ENCODE measurements at places on chromosomes 16 and 17.

GRCh38 chr17:10549096-10549842 is at the start of gene MYH2:
MYH2 (minus strand) TSS chr17:10549658; CDS start chr17:10547920, 1,738 bp downstream.
- DNase-seq, result no peak

DNA sequence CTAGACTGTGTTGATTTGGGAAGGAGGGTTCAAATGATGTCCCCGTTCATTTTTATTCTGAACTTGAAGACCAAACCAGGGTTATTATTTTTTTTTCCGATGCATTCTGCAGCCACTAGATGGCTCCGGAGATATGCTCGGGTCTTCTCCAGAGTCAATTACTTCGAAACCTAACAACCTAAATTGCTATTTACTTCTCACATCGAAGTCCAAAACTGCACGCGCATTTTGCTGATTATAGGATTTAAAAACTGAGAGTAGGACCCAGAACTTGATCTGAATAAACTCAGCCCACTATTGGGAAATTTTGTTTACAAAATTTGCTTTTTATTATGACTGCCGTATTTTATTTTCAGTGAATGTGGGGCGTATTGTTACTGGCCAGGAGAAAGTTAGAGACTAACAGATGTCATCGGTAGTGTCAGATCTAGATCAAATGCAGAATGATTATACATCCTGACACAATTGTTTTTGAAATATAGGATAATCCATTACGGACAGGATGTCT is 263.8 kb downstream of the HS3ST3A1 start:
- peak; percentile 51 for DNase-seq

DNA sequence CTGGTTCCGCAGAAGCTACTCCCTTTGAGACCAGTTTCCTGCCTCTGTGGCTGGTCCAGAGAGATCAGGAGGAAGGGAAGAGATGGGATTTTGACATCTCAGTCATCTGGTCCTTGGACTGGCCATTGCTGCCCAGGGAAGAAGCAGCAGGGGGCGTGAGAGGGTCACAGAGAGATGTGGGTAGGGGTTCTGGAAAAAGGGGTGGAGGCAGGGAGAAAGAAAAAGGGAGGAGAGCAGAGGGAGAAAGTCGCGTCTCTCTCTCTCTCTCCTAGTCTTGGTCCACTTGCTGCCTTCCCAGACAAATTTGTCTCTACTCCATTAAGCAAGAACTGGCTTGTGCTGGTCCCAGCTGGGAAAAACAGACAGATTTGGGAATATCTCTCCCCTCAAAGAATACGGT is 4.4 kb downstream of the SHBG start:
- peak; percentile 26 for DNase-seq

DNA sequence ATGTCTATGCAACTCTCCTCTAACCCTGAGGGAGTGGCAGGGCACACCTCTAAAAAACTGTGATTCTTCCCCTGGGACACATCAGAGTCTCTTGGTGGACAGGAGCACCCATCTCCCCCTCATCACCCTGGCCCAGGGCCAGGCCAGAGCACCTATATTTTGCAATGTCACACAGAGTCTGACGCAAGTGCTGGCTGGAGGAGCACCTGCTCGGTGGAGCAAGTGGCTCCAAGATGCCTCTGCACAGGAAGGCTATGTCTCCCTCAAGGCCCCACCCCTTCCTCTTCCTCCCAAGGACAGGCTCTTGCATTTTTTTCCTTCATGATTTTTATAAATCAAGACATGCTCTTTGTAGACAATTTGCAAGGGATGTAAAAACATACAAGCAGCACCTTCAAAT is 13.3 kb downstream of the SNN start:
- no peak for DNase-seq

DNA sequence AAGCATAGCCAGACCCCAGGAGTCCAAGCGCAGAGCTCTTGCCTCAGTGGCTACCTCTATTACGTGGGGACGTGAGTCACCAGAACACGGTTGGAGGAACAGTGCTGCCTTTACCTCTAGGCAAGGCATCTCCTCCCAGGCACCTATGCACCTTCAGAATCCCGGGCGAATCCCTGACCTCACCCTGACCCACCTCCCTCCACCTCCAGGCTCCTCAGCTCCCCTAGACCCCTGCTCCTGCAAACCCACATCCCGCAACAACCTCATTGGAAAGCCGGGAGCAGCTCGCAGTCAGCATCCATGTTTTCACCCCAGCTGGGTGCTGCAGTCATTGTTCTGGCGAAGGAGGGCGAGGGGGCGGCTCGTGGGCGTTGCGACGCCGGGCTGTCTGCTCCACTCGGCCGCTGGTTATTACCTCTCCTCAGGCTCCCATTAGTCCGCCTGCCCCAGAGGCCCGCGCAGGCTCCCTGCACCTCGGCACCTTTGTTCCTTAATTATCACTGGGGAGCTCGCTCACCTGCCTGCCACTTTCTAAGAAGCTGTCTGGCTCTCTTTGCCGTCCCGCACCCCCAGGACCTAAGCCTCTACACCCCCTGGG is 24.6 kb upstream of the DLX4 start:
- no peak for DNase-seq
